ENCODE measurements at places on chromosomes 5 and 9.
A peak's percentile ranks its signal among the peaks of the same experiment; 100 is the strongest.

GRCh38 chr5:149747833-149748366 is 17.8 kb downstream of the PPARGC1B start:
- DNase-seq: no peak

DNA sequence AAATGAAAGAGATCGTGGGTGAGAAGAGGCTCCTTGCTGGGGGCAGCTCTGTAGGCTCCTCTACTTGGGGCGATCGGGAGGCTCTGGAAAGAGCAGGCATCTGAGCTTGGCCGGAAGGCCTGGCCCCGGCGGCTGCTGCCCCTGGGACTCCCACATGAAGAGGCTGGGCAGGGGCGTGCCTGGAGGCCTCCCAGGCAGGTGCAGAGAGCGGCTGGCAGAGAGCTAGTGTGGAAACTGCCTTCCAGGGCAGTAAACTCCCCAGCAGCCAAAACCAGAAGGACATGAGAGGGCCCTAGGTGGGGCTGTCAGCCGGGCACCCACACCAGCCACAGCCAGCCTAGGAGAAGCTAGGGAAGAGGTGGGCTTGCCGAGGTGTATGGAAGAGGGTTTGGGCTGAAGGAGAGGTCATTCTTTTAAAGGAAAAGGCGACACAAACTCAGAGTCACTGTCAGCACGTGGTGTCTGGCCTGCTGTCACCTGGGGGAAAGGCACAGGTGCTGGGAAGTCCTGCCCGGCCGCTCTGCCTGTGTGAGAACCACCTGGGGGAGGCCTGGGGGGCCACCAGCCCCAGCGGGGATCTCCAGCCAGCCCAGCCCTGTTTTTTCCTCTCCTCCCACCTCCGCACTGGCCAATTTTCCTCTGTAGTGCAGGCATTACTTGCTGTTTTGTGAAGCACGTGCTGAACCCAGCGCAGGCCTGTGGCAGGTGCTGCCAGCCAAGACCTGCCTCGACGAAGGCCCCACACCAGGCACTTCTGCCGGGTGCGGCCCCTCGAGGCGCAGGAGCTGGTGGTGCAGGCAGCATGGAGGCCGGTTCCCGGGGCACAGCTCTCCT is 44.8 kb upstream of the EGFL7 start:
- no peak for DNase-seq

DNA sequence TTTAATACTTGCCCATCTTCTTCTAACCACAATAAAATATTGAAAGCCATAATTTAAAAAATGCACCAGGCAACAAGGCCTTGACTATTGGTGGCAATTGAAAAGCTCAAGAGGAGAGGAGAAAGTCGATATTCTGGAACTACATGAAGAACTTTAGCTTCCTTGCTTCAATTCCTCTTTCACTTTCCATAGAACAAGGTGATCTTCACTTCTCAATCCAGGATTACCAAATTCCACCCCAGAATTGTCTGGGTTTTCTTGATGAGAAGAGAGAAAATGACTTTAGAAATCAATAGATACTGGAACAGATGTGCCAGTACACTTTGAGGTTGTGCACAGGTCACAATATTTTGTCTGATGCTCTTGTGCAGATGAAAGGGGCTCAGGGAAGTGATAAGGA is 52.2 kb downstream of the PTCD2 start:
- DNase-seq: no peak

- DNase-seq: no peak
Measured at GRCh38 chr9:128908372-128908771, 12.4 kb upstream of the PHYHD1 start.

DNA sequence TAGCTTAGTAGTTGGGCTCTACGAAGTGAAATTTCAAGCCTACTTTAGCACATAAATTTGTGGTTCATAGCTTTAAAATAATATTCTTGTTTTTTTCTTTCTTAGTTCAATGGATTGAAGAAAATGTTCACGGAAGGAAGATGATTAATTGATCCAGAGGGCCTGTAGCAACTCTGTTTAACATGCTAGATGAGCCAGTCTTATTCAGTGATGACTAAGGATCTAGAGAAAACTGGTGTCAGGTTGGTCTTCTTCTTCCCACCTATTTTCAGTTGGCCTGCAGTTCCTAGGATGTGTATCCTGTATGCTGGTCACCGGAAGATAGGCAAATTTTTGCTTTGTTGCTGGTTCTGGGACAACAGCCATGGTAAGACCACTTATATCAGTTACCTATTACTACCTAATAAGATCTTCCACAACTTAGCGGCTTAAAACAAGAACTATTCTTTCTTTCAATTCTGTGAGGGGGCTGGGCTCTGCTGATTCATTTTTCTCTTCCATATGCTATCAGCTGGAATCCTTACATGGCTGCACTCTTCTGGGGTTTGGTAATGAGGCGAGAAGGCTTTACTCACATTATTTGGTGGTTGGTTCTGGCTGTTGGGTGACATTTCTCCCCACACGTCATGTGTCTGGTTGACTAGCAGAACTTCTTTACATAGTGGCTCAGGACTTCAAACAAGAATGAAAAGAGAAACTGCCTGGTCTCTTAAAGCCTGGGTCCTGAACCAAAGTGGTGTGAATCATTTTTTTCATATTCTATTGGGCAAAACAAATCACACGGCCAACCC is 182.7 kb upstream of the ACTBL2 start:
- DNase-seq: no peak

- no peak for DNase-seq
Measured at GRCh38 chr9:27659571-27659970, 86.3 kb upstream of the C9orf72 start.

DNA sequence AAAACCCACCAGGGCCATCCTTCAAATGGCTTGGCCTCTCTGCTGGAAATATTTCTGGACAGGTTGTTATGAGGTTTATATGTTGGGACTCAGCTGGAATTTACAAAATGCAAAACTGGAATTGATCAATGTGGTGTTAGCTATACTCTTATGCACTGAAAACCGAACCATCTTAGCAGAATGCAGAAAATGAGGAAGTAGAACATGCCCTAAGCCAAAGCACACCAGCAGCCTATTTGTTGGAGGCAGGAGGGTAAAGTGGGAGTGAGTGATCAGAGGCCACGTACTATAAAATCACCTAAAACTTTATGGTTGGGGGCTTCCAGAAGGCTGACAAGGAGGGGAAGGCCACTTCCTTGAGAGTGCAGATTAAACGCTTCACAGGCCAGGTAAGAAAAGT is 63.6 kb upstream of the C5orf63 start:
- DNase-seq: no peak

- peak; percentile 65 for DNase-seq
Measured at GRCh38 chr5:39580702-39581453, 156.1 kb upstream of the DAB2 start.

- peak; percentile 61 for DNase-seq
Measured at GRCh38 chr5:134224888-134225779, 739 bp downstream of the PPP2CA start.

DNA sequence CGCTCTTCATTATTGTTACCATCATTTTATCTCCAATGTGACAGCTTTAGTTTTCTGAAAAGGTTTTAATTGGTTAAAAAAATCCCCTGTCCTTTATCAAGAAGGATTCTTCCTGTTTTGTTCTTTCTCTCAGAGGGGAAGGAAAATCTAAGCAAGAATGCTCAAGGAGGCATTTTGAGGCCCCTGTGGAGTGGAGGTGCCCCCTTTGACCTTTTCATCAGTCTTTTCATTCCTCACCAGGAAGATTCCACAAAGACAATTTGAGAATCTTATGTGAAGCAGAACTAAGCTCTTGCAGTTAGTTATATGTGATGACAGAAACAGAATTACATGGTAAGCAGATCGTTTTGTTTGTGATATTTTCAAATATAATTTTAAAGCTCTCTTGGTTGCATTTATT is 489.6 kb downstream of the MAN2A1 start:
- DNase-seq: no peak

DNA sequence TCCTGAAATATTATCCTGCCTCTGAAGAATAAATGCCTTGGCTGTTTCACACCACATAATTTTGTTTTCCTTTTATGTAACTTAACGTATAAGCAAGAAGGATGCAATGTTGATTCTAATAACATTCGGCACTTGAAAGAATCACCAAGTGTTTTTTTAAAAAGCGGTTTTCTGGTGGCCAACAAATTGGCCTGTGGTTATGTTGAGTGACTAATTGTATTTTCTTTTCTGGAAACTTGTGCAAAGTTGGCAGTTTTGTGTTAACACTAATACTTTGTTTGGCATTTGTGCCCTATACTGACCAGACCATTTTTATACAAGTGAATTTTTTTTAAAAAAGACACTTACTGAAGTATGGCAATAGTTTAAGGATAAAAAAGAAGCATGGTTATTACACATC is 452.7 kb downstream of the BNC2 start:
- DNase-seq: peak; percentile 70

- no peak for DNase-seq
Measured at GRCh38 chr9:136886610-136887597, 588 bp downstream of the TRAF2 start.

GRCh38 chr5:171720086-171720485 is 65.5 kb upstream of the SMIM23 start:
- no peak for DNase-seq

- peak; percentile 4 for DNase-seq
Measured at GRCh38 chr5:61162832-61163567, 732 bp upstream of the SMIM15 start.

DNA sequence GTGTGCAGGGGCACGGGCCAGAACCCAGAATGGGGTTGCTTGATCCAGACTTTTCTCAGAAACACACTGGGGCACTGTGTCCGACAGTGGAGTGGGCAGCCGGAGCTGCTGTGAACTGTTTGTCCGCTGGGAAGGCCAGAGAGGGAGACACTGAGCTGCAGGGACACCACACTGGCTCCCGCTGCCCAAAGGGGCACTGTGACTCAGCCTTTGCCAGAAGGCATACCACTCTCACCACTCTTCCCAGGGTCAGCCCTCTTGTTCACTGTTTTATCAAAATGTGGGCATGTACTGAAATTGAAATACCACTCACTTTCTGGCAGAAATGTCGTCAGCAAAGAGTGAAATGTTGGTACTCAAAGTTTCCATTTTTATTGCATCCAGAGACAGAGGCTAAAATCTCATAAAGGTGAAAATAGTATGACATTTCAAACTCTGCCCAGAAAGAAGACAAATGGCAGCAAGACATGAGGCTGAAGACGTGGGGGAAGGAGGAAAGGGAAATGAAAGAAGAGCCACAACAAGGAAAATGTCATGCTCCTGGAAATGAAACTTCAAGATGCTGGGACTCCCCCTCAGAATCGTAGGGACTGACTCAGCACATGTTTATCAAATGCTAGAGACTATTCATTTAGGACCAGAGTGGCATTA is 4.5 kb upstream of the IL7R start:
- no peak for DNase-seq

All from stromal cell of bone marrow (primary cell).